ENCODE measurements at places on chromosomes 2 and 18.

- DNase-seq: no peak
- H3K4me3 ChIP-seq: no peak overlapping the region
- H3K36me3 ChIP-seq: peaks cover 67% of the 10 kb centered on the region
- no peaks in the 10 kb centered on the region for H3K27me3 ChIP-seq
Observed at GRCh38 chr18:9535430-9535991, 60.2 kb downstream of the RALBP1 start.

GRCh38 chr2:88199912-88200682 lies 30.0 kb downstream of the THNSL2 start:
- H3K27me3 ChIP-seq: peaks cover 33% of the 10 kb centered on the region
- H3K36me3 ChIP-seq: no peaks in the 10 kb centered on the region
- H3K4me1 ChIP-seq: peaks cover 4% of the 10 kb centered on the region

DNA sequence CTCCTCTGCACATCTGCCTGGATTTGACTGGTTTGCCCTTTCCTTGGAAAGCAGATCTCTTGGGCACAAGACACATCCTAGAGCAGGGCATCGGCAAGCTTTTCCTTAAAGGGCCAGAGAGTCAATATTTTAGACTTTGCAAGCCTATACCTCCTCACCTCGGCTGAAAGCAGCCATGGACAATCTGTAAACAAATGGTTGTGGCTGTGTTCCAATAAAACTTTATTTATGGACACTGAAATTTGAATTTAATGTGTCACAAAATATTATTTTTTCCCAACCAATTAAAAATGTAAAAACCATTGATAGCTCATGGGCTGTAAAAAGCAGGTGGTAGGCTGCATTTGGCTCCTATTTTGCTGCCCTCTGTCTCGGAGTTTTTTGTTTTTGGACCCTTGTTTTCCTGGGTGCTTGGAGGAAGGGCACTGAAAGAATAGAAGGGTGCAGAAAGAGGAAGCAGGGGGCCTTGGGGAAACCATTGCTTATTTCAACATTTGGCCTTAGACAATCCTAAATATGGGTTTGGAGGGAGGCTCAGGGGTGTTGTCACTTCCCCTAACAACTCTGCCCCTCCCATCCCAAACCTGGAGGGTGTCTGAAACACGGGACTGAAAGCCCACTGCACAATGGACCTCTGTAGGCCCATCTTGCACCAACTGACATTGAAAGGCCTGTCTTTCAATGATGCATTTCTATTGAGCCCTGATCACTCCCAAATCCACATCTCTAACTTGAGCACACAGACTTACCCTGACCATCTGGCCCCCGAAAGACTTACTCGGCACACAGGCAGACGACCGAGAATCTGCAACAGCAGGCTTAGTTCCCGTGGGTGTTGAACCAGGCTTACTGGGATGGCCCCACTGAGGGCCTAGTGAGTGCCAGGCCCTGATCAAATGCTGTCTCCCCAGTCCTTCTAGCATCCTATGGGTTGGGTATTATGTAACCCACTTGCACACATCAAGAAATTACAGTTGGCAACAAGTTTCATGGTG lies 7.1 kb upstream of the ZFP36L2 start:
- peak overlapping the region; percentile 61 for H3K4me3 ChIP-seq
- DNase-seq: peak; percentile 84
- H3K36me3 ChIP-seq: peaks cover 12% of the 10 kb centered on the region
- peak overlapping the region; percentile 82 for H3K27ac ChIP-seq
- peaks cover 92% of the 10 kb centered on the region for H3K4me1 ChIP-seq
- no peaks in the 10 kb centered on the region for H3K27me3 ChIP-seq

DNA sequence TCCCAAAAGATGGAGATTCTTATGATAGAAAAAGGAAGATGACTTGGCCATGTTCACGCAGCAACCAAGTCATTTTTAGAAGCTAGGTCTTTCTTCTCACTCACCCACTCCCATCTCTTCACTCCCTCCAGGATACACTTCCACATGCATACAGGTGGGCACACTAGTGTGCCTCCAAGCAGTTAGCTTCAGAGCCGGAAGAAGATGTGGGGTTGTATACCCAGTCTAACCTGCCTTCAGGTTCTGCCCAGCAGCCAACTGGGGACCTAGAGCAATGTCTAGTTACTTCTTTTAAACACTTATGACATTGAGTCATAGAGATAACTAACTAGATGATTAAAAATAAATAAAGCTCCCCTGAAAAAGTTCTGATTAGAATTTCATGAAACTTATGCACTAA lies 21.8 kb upstream of the TANK start:
- H3K27me3 ChIP-seq: no peaks in the 10 kb centered on the region
- DNase-seq: peak; percentile 29
- peak overlapping the region; percentile 100 for H3K27ac ChIP-seq
- H3K4me3 ChIP-seq: peak overlapping the region; percentile 93
- no peaks in the 10 kb centered on the region for H3K36me3 ChIP-seq
- H3K4me1 ChIP-seq: peaks cover 69% of the 10 kb centered on the region

DNA sequence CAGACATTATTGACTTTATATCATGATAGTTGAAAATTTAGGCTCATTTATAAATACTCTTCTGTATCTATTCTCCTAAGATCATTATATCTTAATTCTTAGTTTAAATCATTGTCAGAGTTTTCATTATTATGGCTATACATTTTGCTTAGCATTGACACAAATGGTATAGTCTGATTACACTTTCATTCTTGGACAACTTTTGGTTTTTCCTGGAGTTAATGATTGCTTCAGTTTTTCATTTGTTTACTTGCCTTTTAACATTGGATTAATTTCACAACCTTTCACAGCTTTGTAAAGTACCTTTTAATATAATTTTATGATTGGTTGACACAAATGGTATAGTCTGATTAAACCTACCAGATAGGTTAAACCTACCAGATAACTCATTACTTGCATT lies 298.2 kb downstream of the DYSF start:
- H3K27ac ChIP-seq: no peak overlapping the region
- H3K4me3 ChIP-seq: no peak overlapping the region
- no peaks in the 10 kb centered on the region for H3K36me3 ChIP-seq
- DNase-seq: no peak
- peaks cover 4% of the 10 kb centered on the region for H3K27me3 ChIP-seq

GRCh38 chr18:57502624-57503023 lies 67.5 kb downstream of the ONECUT2 start:
- H3K27me3 ChIP-seq: peaks cover 3% of the 10 kb centered on the region
- no peaks in the 10 kb centered on the region for H3K36me3 ChIP-seq
- H3K4me1 ChIP-seq: no peaks in the 10 kb centered on the region
- no peak overlapping the region for H3K27ac ChIP-seq

DNA sequence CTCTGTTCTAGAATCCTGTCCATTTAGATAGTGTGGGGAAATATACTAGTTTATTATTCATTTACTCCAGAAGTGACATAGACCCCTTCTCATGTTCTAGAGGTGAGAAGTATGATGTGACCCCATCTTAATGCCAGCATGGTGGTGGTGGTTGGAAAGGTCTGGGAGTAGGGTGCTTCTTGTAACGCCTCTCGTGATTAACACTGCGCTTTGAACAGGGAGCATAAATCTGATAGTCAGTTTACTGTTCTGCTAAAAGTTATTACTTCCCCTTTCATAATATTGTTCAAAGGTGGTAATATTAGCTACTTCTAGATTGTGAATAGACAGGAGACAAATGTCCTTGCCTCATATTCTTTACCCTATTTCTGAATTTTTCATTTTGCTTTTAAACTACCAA lies 35.6 kb downstream of the EHBP1 start:
- H3K27me3 ChIP-seq: no peaks in the 10 kb centered on the region
- H3K36me3 ChIP-seq: no peaks in the 10 kb centered on the region
- H3K4me3 ChIP-seq: no peak overlapping the region
- no peak overlapping the region for H3K27ac ChIP-seq
- DNase-seq: no peak

GRCh38 chr2:25491966-25492532 lies 150.3 kb upstream of the DNMT3A start:
- peaks cover 9% of the 10 kb centered on the region for H3K4me1 ChIP-seq
- H3K27me3 ChIP-seq: no peaks in the 10 kb centered on the region
- no peak overlapping the region for H3K27ac ChIP-seq
- H3K36me3 ChIP-seq: no peaks in the 10 kb centered on the region
- DNase-seq: no peak
- no peak overlapping the region for H3K4me3 ChIP-seq

DNA sequence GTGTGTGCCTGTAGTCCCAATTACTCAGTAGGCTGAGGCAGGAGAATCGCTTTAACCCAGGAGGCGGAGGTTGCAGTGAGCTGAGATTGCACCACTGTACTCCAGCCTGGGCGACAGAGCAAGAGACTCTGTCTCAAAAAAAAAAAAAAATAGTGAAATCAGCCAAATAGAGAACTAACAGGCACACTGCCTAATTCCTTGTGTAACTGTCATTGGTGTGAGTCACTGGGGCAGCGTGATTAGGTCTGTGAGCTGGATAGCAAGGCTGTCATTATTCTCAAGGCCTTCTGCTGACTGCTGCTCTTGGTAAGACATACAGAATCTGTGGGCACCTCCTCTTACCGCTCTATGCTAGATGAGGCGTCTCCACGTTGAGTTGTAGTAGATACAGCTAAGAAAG lies 270.3 kb downstream of the NEDD4L start:
- H3K27me3 ChIP-seq: no peaks in the 10 kb centered on the region
- peak; percentile 91 for DNase-seq
- no peaks in the 10 kb centered on the region for H3K36me3 ChIP-seq
- peaks cover 23% of the 10 kb centered on the region for H3K4me1 ChIP-seq

DNA sequence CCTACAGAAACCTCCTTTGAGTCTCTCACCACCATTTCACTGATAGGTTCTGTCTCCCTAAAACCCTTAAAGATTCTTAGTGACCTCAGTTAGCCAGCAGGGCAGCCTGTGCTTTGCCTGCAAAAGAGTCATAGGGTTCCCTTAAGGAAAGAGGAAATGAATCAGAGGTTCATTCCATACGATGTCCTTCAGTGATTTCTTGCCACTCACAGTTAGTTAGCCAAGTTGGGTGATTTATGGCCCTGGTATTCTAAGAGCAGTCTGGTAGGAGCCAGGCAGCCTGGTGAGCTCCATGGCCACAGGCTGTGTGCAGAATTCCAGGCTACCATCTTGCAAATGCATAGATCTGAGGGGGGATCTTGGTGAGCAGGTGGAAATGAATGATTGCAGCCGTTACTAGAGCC lies 18.7 kb upstream of the CCBE1 start:
- no peak for DNase-seq
- H3K4me3 ChIP-seq: no peak overlapping the region
- H3K36me3 ChIP-seq: no peaks in the 10 kb centered on the region
- H3K27ac ChIP-seq: no peak overlapping the region

DNA sequence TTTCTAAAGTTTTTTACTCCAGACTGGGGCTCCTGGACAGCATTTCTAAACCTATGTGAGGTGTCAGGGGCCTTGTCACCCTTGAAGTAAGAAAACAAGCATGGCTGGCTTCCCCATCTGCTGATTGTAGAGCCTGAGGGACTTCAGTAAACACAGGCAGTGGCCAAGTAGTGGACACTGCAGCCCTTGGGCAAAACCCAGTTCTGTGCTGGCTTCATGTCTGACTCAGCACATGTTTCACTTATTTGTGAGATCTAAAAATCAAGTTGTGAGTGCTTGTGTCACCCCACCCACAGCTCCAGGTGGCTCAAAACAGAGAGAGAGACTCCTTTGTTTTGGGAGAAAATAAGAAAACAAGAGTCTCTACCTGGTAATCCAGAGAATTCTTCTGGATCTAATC lies 660.3 kb upstream of the VRK2 start:
- no peak overlapping the region for H3K27ac ChIP-seq
- H3K36me3 ChIP-seq: no peaks in the 10 kb centered on the region
- no peaks in the 10 kb centered on the region for H3K4me1 ChIP-seq
- no peak overlapping the region for H3K4me3 ChIP-seq

GRCh38 chr2:219470429-219470828 lies 28.3 kb upstream of the GMPPA start:
- DNase-seq: no peak
- no peak overlapping the region for H3K27ac ChIP-seq
- no peaks in the 10 kb centered on the region for H3K4me1 ChIP-seq
- H3K36me3 ChIP-seq: no peaks in the 10 kb centered on the region
- H3K4me3 ChIP-seq: no peak overlapping the region

GRCh38 chr2:208392300-208392699 lies 14.3 kb upstream of the PTH2R start:
- no peak for DNase-seq
- no peaks in the 10 kb centered on the region for H3K36me3 ChIP-seq
- H3K27ac ChIP-seq: no peak overlapping the region
- H3K27me3 ChIP-seq: no peaks in the 10 kb centered on the region

DNA sequence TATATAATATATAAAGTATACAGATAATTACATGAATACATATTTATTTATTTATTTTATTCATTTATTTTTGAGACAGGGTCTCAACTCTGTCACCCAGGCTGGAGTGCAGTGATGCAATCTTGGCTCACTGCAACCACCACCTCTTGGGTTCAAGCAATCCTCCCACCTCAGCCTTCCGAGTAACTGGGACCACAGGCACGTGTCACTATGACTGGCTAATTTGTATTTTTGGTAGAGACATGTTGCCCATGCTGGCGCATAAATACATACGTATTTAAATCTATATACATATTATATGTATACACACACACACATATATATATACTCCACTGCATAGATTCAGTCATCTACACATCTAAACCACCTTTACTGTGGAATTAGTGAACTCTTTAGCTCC lies 20.6 kb upstream of the NDUFV2 start:
- H3K36me3 ChIP-seq: no peaks in the 10 kb centered on the region
- H3K27me3 ChIP-seq: peaks cover 3% of the 10 kb centered on the region
- peaks cover 34% of the 10 kb centered on the region for H3K4me1 ChIP-seq
- no peak overlapping the region for H3K27ac ChIP-seq

- H3K27ac ChIP-seq: no peak overlapping the region
- no peaks in the 10 kb centered on the region for H3K27me3 ChIP-seq
- no peaks in the 10 kb centered on the region for H3K4me1 ChIP-seq
Observed at GRCh38 chr2:126154256-126154785, 501.6 kb upstream of the GYPC start.

GRCh38 chr2:153291718-153292117 lies 186.8 kb downstream of the RPRM start:
- H3K4me3 ChIP-seq: no peak overlapping the region
- H3K4me1 ChIP-seq: no peaks in the 10 kb centered on the region
- no peak for DNase-seq
- no peak overlapping the region for H3K27ac ChIP-seq
- no peaks in the 10 kb centered on the region for H3K36me3 ChIP-seq

DNA sequence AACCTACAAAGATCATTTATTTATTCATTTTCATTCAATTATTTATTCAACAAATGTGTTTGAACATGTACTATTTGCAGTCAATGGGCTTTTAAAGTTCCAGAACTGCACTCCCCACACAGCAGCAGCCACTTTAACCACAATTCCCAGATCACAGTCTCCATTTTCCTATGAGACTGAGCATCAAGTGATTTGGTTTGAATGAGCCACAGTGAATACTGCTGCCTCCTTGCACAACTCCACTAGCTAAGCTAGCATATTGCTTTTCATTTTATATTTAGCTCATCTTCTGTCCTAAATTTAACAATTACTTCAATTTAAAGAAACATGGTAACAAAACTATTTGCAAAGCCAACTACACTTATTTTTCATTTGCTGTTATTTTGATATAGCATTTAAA lies 353.4 kb upstream of the VRK2 start:
- H3K36me3 ChIP-seq: no peaks in the 10 kb centered on the region
- no peak overlapping the region for H3K4me3 ChIP-seq
- no peaks in the 10 kb centered on the region for H3K27me3 ChIP-seq
